ENCODE measurements at places on chromosomes 3 and 15.

GRCh38 chr3:182364723-182365650 lies 428.3 kb upstream of the ATP11B start:
- DNase-seq, result no peak

- DNase-seq, result no peak
Measured at GRCh38 chr15:37080261-37080921, 20.0 kb downstream of the MEIS2 start.

DNA sequence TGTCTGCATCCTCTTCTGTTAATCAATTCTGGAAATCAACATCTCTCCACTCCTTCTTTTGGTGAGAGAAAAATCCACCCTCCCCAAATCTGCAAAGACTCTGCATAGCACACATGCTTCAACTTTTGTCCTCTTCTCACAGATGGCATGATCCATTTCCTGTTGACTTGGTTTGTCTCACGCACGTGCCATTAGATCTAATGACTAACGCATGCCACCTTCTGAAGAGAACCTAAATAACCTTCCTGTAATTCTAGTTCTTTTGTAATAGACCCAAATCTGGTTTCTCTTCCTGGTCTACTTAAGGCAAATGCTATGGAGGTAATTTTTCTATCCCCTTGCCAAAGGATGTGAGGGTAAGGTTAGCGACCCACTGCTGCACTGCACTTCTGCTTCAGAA lies 51.0 kb upstream of the ATOSA start:
- DNase-seq, result no peak

DNA sequence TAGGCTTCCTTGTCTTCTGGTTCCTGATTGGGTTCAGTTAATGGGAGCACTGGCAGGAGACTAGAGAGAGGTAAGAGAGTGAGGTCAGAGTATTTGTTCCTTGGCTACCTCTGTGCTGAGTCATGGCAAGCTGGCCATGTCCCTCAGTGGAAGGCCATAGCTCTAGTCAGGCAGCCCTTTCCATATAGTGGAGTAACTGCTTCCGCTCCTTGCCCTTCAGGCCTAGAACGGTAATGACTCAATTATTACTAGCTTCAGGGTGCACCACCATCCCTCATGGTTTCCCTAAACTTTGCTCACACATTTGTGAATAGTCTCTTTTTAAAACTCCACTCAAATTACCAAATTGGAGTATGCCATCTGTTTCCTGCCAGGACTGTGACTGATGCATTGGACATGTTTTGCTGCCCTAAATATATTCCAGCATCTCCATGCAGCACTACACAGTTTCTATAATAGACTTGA lies 10.5 kb upstream of the ANO10 start:
- DNase-seq, result no peak

- DNase-seq, result no peak
Measured at GRCh38 chr3:13594146-13594545, 45.2 kb downstream of the FBLN2 start.

Data from activated CD8-positive, alpha-beta memory T cell treated with anti-CD3 and anti-CD28 coated beads for 24 hours (primary cell).